Stimulated activated CD4-positive, alpha-beta T cell treated with anti-CD3 and anti-CD28 coated beads, Interleukin-4, amount 100 ng/mL, for 24 hours (primary cell): ENCODE measurements at places on chromosomes 7 and 10.

GRCh38 chr7:91357379-91357778, 93.1 kb downstream of the FZD1 start:
- DNase-seq, result no peak

- no peak for DNase-seq
Measured at GRCh38 chr7:87083865-87084519, 24.5 kb upstream of the ELAPOR2 start.

GRCh38 chr7:67619175-67619574, 622.5 kb downstream of the TYW1 start:
- no peak for DNase-seq

GRCh38 chr10:33217854-33218253, 116.6 kb downstream of the NRP1 start:
- DNase-seq, result no peak

- DNase-seq, result no peak
Measured at GRCh38 chr10:97140902-97141745, 44.6 kb downstream of the SLIT1 start.

DNA sequence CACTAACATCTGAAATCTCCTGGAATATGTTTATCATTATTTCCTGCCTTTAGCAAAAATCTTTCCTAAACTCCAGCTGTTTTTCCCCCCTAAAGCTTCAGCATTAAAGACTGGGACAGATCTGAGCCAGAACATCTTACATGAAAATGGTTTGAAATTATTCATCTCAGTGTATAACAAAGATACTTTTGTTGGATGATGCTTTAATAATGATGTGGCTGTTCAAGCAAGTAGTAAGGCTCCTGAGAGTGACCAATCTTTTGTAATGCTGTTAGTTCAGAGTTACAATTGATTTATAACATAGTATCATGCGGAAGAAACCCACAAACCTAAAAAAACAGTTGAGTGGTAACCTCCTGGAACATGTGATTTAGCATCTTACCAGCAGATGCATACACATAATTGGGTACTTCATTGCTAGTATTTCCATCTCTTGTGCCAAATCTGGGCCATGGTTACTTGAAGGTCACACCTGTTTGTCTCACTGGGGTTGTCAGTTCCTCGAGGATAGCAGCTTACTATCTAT, 1.5 kb downstream of the BZW2 start:
- DNase-seq, result no peak

GRCh38 chr7:98307971-98308466, 26.5 kb downstream of the BRI3 start:
- no peak for DNase-seq

GRCh38 chr10:128875956-128876736, 590.9 kb upstream of the MGMT start:
- no peak for DNase-seq

GRCh38 chr10:24440817-24441797, 232.2 kb downstream of the KIAA1217 start:
- no peak for DNase-seq

- no peak for DNase-seq
Measured at GRCh38 chr10:4519658-4520402, 306.2 kb upstream of the AKR1E2 start.
